Neural progenitor cell (in vitro differentiated cells): ENCODE measurements at places on chromosomes 5 and 9.

DNA sequence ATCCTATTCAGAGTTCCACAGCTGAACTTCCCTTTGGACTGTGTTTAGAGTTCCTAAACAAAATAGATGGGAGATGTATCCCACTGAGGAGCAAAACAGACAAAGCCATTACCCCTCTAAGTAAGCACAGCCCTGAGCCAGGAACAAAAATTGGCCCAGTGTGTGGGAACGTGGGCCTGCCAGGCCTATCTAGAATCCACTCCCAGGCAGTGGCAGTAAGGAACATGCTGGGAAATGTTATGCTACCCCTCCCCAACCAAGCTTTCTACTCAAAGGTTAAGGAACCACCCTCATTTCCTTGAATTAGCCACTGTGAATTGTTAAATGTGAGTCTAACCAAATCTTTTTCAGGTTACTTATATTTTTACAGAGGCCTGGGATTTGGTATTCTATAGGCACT, 405.1 kb upstream of the PTGER4 start:
- no peak for DNase-seq

- no peak for DNase-seq
Measured at GRCh38 chr9:22413884-22414283, 32.7 kb upstream of the DMRTA1 start.

GRCh38 chr5:133848341-133848811, 120.0 kb downstream of the C5orf15 start:
- no peak for DNase-seq

- DNase-seq: peak; percentile 35
Measured at GRCh38 chr5:33441241-33442177, 744 bp downstream of the TARS1 start.

DNA sequence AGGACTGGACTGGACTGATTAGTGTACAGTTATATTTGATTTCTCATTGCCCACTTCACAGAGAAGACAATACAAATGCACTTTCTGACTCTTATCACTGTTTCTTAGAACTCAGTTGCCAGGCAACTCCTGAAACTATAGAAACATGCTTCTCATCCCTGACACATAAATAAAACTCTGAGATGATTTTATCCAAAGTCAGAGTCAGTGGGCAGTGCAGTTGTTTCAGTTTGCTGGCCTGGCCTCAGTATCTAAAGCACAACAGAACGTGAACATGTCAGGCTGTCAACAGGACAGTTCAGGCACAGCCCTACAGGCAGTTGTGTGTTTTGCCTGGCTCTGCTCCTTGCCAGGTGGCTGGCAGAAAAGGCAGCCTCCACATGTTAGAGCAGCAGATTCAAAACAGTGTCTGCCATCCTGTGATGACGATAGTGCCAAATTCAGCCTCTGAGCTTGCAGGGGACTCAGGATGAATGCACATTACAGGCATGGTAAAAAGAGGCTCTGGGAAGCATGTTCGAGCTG, 65.1 kb upstream of the CCDC152 start:
- DNase-seq: no peak
